ENCODE measurements at places on chromosomes 7 and 10.
A peak's percentile ranks its signal among the peaks of the same experiment; 100 is the strongest.

- DNase-seq = no peak
Observed at GRCh38 chr7:155597753-155598140, 46.7 kb upstream of the RBM33 start.

DNA sequence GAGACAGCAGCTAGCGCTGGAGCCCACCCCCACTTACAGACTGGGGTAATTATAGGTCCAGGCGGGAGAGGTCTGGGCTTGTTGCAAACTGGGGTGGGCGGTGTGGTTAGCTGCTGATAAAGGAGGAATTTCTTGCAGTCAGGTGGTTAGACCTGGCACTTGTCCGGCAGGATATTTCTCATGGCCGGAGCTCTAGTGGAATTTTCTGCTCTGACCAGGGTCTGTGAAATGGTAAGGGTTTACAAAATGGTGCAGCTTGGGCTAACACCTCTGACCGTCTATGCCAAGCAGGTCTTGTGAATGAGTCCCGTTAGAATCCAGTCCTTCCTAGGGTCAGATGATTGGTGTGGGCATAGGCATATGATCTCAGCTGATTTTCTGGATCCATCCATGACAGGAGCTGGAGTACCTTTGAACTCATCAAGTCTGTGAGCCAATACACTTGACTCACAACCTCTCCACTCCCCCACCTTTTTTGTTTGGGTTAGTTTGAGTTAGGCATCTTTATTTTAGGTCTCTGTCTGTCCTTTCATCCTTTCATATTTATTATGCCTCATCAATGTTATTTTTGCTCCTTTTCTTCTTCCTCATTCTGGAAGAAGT, 213.4 kb downstream of the SUGCT start:
- no peak for DNase-seq

- peak; percentile 26 for DNase-seq
Observed at GRCh38 chr7:29345590-29345989, 151.0 kb downstream of the CHN2 start.

DNA sequence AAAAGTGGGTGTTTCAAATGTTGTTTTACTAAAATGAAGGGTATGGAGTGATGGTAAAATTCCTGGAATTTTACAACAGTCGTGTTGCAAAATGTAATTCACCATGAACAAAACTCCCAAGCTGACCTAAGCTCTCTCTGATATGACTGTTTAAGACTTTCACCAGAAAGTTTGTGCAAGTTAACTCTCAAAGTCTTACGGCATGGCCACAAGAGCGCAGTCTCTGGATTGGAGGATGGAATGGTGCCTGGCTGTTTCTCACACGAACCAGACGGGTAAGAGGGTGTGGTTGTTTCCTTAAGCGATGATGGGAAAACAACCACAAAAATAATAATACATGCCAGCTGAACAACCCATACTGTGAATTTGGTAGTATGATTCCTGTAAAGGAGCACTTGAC, 662.5 kb downstream of the KCNMA1 start:
- DNase-seq = no peak

GRCh38 chr10:102452672-102453340, 1.5 kb upstream of the C10orf95 start:
- DNase-seq = peak; percentile 38

DNA sequence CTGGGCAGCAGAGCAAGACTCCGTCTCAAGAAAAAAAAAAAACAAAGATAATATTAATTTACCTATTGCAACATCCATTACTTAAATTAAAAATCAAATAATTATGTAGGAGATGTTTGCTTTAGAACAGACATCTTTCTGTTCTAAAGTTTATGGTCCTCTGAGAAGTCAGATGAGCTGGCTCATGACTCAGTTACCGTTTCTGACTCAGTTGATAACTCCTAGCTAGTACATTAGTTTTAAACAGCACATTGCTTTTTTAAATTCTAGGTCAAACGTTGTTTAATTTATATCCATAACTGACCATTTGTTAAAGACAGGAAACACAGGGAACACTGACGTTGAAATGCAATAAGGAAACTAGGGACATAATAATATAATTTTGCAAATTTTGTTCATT, 162.7 kb downstream of the ETV1 start:
- DNase-seq = no peak

DNA sequence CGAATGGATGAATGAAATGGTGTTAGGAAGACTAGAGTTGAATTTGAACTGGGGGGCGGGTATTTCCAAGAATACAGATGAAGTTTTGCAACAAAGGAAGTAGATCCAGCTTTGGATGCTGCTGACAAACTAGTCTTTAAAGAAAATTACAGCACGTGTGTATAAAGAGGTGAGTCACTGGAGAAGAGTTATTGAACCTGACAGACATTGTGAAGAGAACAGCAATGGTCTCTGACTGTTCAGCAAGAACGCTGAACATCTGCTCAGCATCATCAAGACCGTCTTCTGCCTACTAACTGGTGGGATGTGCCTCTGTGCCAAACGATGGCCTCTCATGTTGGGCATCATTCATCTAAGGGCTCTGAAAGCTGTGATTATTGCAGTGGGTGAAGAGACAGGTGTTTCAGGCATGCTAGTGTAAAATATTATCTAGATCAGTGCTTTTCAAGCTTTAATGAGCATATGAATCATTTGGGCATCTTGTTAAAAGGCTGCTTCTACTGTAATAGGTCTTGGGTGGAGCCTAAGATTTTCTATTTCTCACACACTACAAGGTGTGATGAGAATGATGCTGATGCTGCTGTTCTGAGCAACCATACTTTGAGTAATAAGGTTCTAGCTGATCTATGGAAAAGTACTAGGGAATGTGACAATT, 291.3 kb downstream of the PTEN start:
- no peak for DNase-seq

DNA sequence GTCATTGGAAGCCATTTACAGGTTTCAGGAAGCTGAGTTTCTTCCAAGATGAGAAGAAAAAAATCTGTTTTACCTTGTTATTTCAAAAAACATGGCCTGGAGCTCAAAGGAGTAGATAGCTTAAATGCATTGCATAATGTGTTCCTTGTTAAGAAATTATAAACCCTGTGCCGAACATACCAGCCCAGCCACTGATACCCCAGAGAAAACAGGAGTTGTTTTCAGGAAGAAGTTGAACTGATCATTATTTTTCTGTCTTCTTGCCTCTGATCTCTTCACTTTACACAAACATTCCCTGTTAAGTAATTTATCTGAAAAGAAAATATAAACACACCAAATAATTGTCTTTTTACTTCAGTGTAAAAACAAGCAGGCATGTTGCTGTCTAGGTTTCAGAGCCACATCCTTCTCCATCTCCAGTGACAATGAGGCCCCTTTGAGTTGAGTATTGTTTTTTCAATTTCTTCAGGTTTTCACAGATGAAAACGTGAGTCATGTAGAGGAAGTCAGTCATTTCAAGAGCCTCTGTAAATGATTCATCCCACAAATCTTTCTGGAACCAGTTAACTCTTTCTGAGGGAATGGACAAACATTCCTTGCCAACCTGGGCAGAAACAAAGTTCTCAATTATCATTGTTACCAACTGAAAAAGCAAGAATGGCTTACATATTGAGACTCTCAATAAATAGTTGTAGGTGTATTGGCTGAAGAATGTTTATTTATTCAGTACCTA, 244.2 kb downstream of the IPMK start:
- DNase-seq = no peak

- DNase-seq = peak; percentile 36
Observed at GRCh38 chr10:102152545-102152890, 329 bp downstream of the NOLC1 start.

- no peak for DNase-seq
Observed at GRCh38 chr10:100182281-100182680, 3.5 kb downstream of the ERLIN1 start.

- no peak for DNase-seq
Observed at GRCh38 chr10:72459301-72459700, 104.6 kb upstream of the DNAJB12 start.

- no peak for DNase-seq
Observed at GRCh38 chr10:4623200-4623599, 202.8 kb upstream of the AKR1E2 start.

GRCh38 chr10:96446966-96447596, 66.6 kb downstream of the TLL2 start:
- no peak for DNase-seq

DNA sequence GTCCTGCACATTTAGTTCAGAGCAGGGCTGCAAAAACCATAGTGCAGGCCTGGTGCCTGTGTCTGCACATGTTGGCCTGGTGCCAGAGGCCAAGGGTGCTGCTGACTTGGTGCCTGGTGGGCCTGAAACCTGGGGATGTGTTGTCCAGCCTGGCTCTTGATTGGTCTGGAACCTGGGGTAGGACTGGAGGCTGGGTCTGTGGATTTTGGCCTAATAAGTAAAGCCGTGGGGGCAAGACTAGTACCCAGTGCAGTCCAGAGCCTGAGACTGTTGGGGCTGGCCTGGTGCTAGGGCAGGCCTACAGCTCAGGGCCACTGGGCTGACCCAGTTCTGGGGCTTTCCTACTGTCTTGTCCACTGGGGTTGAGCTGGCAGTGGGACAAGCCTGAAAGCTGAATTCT, 817.9 kb downstream of the DNAJB9 start:
- DNase-seq = peak; percentile 75

GRCh38 chr10:10045765-10046028, 972.0 kb upstream of the CELF2 start:
- no peak for DNase-seq

GRCh38 chr7:33457039-33457438, 327.7 kb downstream of the BBS9 start:
- no peak for DNase-seq

DNA sequence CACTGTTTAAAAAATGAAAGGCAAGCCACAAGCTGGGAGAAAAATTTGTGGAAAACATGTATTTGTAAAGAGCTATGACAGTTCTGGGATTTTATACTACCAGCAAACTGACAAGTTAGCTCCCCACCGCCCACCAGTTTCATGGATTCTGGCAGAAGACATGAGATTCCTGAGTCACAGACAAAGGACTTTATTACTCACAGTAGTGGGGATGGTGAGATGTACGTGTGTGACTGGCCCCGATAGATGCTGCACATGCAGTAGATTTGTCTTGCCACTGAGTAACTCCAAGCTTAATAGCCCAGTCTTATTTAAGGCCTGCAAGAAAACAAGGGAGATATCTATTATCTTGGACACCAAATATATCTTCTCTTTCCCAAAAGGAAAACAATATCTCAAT, 281.7 kb downstream of the AHR start:
- DNase-seq = no peak

- DNase-seq = no peak
Observed at GRCh38 chr10:114911052-114911711, 26.8 kb upstream of the TRUB1 start.

DNA sequence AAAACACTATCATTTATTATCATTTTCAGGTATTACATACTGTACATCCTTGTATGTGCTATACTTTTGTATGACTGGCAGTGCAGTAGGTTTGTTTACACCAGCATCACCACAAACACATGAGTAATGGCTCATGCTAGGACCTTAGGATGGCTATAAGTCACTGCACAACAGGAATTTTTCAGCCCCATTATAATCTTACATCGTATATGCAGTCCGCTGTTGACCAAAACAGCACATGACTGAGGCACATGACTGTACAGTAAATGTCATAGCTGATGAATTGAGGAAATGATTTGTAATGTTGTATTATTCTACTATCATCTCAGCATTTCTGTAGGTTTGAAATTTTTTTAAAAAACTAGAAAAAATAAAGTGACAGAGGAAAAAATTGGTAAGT, 38.6 kb downstream of the BPGM start:
- no peak for DNase-seq

- no peak for DNase-seq
Observed at GRCh38 chr7:30511973-30512662, 7.5 kb upstream of the GGCT start.

DNA sequence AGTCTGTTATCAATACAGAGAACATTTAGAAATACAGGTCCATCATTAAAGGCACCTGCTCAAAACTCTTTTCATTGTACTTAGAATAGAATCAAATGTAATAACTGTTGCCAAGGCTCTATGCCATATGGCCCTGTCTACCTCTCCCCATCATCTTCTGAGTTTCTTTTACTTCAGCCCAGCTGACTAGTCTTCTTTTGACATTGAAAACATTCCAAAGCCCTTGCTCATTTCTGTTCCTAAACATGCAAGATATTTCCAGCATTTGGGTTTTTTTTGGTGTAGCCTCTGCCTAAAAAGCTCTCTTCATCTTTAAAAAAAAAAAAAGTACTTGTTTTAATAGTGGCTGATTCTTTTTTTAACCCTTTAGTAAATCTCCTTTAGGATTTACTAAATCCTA, 165.5 kb upstream of the SMIM30 start:
- DNase-seq = no peak

DNA sequence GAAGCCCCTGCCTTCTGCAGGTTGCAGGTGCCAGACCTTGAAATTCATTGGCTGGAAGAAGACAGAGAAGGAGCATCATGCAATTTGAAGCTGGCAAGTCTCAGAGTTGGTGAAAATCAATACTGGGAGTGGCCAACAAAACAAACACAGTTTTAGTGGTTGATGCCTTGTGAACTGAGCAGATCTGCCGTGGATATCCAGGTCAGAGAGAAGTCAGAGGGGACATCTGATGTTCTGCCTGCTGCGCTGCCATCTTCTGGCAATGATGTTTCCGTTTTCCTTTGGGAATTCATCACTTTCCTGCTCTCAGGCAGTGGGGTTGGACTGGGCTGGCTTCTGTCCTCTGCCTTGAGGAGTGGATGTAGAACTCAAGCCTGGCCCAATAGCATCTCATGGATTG, 132.0 kb downstream of the RPS24 start:
- DNase-seq = peak; percentile 20

- DNase-seq = no peak
Observed at GRCh38 chr7:284762-285722, 4.9 kb upstream of the FOXL3 start.

DNA sequence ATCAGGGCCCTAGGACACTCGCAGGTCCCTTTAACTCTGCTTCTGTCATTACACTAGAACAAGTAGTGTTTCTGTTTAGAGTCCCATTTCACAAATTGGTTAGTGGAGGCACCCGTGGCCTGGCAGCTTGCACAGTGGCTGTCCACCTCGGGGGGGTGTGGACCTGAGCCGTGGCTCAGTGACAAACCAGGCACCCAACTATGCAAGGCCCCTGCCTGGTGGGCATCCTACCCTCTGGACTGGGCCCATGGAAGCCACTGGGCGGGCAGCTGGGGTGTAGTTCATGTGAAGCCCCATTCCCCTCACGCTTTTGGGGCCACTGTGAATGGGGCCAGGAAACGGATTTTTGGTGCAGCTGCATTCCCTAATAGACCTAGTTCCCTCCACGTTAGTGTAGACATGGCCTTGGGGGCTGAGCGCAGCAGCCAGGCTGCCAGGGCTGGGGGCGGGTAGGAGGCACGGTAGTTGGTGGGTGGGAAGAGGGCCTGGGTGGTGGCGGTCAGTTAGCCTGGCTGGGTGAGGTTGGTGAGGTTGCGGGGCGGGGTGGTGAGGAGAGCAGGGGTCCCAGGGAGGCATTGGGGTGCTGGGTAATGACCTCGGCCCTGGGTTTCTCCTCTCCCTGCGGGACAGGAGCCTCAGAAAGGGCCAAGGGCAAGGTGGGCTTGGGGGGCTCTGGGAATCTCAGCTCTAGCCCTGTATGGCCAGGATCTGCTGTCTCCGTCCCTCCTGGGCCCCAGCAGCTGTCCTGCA, 18.7 kb downstream of the ZNF316 start:
- no peak for DNase-seq

Data from BE2C (cell line).